ENCODE measurements at places on chromosomes 1 and 21.

DNA sequence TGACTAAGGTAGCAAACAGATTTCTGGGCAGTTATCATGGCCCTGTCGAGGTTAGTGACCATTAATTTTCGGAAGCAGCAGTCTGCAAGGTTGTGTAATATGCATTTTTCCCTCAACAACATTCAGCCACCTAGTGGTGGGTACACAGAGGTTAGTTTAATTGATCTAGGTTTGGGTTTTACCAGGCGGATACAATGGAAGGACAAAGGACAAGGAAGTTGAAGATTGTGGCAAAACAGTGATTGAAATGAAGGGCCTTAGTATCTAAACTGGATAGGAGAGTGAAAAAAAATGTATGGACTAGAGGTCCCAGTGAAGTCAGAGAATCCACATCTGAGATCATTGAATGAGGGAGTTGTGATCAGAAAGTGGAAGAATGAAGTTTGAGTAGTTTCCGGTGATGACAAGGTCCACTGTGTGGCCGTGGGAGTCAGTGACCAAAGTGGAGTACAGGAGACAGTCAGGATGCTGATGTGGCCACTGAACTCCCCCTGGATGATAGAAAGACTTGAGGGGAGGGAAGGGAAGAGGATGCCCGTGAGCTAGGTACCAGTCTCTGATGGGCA, 2.8 kb downstream of the ARMH1 start:
- no peak for DNase-seq

- no peak for DNase-seq
Measured at GRCh38 chr1:121586369-121587229, 401.8 kb downstream of the SRGAP2C start.

DNA sequence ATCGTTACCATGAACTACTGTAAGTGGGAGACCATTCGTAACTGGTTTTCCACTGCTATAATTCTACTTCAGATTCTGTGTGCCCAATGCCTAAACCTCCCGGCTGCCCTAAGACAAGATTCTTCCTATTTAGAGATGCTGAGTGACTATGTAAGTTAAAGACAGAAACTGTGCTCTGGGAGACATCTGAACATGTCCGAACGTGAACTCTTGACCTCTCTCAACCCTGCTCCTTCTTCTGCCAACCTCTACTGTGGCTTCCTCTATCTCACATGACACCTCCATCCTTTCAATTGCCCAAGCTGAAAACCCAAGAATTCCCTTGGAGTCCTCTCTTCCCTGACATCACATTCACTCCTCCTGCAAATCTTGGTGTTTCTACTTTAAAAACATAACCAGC, 182.9 kb downstream of the AKT3 start:
- no peak for DNase-seq

DNA sequence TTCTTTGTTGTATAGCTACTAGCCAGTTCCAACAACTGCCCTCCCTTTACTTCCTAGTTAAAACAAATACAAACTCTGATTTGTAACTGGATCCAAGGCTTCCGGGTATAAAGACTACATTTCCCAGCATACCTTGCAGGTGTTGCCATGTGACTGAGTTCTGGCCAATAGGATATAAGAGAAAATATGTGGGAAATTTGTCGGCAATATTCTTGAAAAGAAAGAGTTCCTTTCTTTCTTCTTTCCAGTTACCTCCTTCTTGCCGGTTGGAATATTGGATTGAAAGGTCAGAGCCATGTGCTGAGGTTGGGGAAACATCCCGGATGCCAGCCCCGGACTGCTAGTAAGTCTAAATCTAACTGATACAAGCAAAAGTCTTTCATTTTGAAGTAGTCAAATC, 23.0 kb upstream of the ZBTB40 start:
- no peak for DNase-seq

- DNase-seq = no peak
Measured at GRCh38 chr1:188462837-188463236, 1634.1 kb downstream of the PLA2G4A start.

GRCh38 chr21:36904093-36904666, 62.3 kb downstream of the HLCS start:
- DNase-seq = no peak

GRCh38 chr21:35825370-35826353, 234.7 kb downstream of the SETD4 start:
- no peak for DNase-seq

DNA sequence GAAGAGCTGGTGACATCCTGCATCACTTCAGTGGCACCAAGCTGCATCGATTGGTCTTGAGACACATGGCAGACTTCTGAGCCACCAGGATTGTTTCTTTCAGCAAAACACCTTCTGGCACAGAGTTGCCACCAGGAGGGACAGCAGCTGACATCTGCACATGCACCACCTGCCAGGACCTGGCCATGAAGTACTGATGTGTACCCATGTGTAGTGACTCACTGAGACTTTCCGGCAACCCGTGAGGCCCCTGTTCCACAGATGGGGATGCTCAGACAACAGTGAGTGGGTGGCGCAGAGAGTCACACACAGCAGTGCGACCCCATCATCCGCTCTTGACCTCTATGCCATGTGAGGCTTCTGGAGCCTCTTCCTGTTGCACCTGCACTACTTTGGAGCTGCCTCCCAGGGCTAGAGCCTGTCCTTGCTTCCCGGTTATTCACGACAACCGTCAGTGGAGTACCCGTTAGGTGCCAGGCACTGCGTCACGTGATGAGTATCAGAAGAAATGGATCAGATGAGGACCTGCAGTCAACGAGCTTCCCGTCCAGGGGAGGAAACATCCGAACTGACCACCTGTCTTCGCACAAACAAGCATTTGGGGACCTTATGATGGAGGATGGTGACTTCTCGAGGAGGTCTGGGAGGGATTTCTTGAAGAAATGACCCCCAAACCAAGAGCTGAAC, 80.5 kb upstream of the VAMP3 start:
- no peak for DNase-seq
